ENCODE measurements at places on chromosomes 5 and 9.

DNA sequence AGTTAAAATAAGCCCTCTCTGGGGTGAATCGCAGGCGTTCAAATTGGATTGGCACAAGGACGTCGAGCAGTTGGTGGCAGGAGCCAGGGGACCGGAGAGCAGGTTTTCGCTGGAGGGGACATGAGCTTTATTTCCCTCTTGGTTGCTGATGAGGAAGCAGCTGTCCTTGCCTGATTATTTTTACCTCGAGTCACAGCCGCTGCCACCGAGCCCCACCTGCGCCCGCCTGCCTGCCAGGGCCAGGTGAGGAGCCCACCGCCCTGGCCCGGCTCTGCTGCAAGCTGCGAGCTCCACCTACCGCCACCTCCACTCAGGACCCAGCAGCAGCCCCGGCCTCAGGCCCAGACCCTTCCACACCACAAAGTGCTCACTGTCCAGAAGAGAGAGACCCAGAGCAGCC, 9.0 kb upstream of the ADGRD2 start:
- DNase-seq = no peak

- no peak for DNase-seq
Measured at GRCh38 chr5:112002376-112002775, 245.4 kb upstream of the NREP start.

DNA sequence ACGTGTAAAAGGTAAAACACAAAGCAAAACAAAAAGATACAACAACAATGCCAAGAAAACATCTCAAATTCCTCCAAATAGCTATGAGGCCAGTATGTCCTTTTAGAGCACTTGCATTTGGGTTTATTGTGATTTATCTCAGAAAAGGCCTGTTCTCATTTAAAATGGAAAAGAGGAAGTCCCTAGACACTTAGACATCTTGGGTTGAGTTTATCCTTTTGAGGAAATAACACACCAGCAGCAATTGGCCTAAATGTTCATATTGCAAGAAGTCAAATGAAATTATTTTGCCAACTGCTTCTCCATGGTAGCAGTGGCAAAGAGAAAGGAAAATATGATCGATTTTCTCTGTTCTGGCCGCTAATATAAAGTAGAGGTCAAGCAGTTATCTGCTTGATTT, 43.6 kb upstream of the TRMT10B start:
- no peak for DNase-seq

GRCh38 chr9:107786561-107786960, 297.0 kb upstream of the KLF4 start:
- DNase-seq = no peak

DNA sequence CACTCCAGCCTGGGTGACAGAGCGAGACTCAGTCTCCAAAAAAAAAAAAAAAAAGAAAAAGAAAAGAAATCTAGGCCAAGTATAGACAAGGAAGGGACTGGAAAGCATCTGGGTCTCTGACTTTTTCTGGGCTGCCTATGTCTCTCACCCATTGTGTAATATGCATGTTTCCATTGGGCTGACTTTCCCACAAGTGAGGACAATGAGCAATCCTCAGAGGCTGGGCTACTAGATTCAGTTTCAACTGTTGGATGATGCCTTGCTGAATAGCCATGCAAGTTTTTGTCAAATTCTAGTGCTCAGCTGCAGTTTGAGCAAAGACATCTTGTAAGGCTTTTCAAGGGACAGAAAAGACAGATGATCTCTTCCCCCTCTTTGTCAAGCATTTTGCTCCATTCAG, 82.1 kb downstream of the PHAX start:
- DNase-seq = no peak

GRCh38 chr5:96247708-96248107, 185.3 kb downstream of the PCSK1 start:
- DNase-seq = no peak

DNA sequence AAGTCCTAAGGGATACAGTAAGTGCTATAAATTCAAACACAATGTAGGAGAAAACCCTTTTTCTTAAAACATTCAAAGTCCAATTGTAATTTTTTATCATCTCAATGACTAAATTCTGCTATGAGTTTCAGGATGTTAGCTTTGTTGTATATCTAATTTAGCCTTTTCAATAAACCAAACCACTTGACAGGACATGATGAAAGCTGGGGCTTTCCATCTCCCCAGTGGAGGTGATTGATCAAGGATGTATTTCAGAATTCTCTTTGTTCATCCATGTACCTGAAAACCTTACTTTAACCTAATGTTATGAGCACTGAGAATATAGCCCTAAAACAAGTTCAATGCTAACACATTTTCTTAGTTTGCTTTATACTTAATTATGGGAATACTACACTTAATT, 639.0 kb upstream of the ITGA1 start:
- no peak for DNase-seq

DNA sequence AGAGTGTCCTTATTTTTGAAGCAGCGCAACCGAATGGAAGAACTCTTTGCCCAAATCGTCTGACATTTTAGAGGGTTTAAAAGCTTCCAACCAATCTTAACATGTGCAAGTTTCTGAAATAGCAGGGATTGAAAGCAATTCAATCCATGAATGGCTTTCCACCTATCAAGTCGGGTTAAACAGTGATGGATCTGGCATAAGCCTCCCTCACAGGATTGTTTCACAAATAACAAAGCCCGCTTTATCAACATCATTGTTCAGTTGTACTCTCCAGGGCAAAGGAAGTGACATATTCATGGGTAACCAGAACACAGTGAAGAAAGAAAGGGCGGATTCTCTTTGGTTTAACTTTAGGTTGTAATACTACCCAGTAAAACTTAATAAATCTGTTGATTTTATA, 497.3 kb downstream of the MTRR start:
- no peak for DNase-seq

DNA sequence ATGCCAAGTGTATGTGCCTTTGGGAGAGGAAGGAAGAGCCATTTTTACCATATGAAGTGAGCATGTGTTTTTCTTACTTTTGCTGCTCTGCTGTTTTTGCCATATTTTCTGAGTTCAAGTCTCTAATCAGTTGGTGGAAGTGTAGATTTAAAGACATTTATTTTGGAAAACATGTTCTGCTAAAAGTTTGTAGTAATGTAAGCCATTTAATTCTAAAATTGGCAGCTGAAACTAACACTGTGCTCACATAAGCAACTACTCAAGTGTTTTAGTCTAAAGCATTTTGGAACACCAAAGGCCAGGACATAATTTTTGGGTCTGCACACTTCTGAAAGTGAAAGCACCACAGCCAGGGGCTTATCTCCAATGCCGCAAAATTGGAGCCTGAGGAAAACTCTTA, 363.4 kb upstream of the ZNF608 start:
- DNase-seq = no peak

Data from nephron progenitor cell (in vitro differentiated cells).